HFFc6 (cell line): ENCODE measurements at places on chromosomes 6 and 20.
A peak's percentile ranks its signal among the peaks of the same experiment; 100 is the strongest.

DNA sequence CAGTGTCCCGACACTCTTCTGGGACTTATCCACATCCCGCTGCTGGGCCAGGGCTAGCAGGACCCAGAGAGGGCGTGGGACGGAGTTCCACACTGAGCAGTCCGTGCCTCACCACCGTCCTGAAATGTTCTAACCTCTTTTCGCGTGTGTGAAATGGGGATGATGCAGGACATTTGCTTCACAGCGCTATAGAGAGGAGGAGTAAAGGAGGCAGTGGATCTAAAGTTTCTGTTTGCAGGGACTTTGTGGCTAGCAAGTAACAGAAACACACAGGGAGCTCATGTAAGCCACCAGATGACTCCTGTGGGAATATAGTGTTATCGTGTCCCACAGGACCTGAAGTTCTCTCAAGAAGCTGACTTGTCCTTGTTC lies 634 bp downstream of the ITPA start:
- peak; percentile 17 for DNase-seq

- DNase-seq, result no peak
Measured at GRCh38 chr6:45843848-45844521, 171.7 kb downstream of the CLIC5 start.

- no peak for DNase-seq
Measured at GRCh38 chr6:1103021-1103420, 208.9 kb upstream of the FOXQ1 start.

DNA sequence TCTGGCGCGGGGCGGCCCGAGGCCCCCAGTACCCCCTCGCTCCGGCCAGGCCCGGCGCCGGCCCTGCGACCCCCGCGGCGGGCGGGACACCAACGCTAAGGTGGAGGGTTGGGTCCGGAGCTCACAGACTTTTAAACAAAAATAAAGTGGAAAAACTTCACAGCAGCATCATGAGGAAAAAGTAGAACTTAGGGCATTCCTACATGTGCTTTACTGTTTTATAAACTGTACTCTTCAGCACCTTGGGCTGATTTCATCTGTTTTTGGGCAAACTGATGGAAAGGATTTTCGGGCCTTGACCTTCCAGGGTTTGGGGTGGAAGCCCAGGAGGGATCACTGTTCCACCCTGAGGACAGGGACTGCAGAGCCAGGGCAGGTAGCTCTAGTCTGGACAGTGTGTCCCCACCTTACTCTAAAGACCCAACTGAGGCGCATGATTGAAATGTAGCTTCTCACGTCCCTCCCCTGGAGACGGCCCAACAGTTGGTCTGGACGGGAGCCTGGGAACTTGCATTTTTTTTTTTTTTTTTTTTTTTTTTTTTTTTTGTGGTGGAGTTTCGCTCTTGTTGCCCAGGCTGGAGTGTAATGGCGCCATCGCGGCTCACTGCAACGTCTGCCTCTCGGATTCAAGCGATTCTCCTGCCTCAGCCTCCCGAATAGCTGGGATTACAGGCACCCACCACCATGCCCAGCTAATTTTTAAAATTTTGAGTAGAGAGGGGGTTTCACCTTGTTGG lies 740 bp downstream of the NELFCD start:
- peak; percentile 22 for DNase-seq

- DNase-seq, result peak; percentile 12
Measured at GRCh38 chr6:70520575-70520974, 46.2 kb upstream of the SDHAF4 start.

DNA sequence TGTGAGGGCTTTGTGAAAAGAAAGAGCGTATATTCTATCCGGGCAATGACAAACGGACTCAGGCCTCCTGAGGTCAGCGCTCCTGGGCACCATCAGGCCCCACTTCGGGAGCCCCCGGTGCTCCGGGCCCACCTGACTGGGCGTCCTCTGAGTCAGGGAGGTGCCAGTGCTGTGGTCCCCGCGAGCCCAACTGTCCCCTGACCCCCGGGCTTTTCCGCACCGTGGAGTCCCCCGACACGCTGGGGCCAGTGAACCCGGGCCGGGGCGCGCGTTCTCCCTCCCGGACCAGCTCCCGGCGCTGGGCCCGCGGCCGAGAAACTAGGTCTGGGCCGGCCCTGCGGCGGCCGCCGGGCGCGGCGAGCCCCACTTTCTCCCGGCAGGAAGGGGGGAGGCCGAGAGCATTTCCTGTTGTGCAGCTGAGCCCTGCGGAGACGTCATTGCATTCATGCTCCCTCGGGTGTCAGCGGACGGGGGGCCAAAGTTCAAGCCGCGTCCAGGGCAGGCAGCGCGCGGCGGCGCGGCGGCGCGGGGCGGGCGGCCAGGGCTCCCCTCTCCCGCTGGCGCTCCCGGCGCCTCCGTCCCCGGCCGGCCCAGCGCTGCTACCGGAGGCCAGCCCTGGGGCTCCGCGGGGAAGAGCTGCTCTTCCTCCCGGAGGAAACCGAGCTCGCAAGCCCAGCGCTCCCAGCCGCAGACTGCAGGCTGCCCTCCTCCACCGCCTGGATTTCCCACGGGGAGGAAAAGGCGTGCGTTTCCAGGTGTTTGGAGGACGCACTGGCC lies 18.3 kb downstream of the HIVEP2 start:
- peak; percentile 73 for DNase-seq
